ENCODE measurements at places on chromosomes 7 and 10.

GRCh38 chr7:3648276-3648675 lies 347.2 kb downstream of the SDK1 start:
- peak; percentile 31 for DNase-seq

- DNase-seq = peak; percentile 31
These were observed 8.2 kb downstream of the TFR2 start for GRCh38 chr7:100632951-100633717.

DNA sequence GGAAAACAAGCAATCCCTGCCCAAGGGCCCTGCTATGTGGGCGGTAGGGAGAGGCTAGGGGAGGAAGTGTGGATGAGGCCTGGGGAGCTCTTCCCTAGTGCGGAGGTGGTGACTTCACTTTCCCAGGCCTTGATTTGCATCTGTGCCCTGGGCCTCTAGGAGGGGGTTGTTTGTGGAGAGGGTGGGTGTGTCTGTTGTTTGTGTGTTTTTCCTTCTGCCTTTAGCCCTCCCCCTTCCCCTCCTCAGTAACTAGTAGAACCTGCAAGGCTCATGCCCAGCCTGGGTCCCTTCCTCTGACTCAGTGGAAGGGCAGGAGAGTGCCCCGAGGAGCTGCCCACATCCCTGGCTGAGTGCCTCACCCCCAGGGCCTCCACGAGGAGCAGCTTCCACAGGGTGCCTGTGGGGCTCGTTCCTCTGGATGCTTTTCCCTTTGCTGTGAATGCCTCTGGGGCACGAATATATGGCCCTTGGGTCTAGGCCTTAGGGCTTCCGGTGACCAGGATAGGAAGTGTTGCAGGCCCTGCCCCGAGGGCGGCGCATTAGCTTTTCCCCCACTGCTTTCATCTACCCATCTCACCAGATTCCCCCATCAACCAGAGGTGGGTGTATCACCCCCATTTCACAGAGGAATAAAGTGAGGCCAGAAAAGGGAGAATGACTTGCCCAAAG lies 89.4 kb upstream of the DUSP5 start:
- peak; percentile 60 for DNase-seq

DNA sequence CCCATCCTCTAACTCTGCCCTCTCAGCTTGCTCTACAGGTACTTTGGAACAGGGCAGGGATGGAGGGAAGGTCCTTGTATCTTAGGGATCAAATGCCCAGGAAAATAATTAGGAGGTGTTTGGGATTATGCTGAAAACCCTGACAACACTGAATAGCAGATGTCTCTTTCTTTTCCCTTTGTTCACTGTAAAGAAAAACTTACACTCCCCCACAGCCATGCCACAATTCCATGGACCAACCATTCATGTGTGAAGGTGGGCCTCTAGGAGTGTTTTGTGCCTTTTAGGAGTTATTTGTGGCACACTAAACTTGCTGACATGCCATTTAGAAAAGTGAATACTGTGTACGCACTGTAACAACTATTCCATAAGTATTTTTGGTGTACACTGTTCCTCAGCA lies 108.1 kb downstream of the SNX10 start:
- no peak for DNase-seq

- no peak for DNase-seq
These were observed 58.3 kb downstream of the MKX start for GRCh38 chr10:27687326-27687725.

GRCh38 chr7:7834761-7835160 lies 116.4 kb upstream of the RPA3 start:
- no peak for DNase-seq

GRCh38 chr7:114530057-114530611 lies 115.5 kb downstream of the FOXP2 start:
- DNase-seq = peak; percentile 26

DNA sequence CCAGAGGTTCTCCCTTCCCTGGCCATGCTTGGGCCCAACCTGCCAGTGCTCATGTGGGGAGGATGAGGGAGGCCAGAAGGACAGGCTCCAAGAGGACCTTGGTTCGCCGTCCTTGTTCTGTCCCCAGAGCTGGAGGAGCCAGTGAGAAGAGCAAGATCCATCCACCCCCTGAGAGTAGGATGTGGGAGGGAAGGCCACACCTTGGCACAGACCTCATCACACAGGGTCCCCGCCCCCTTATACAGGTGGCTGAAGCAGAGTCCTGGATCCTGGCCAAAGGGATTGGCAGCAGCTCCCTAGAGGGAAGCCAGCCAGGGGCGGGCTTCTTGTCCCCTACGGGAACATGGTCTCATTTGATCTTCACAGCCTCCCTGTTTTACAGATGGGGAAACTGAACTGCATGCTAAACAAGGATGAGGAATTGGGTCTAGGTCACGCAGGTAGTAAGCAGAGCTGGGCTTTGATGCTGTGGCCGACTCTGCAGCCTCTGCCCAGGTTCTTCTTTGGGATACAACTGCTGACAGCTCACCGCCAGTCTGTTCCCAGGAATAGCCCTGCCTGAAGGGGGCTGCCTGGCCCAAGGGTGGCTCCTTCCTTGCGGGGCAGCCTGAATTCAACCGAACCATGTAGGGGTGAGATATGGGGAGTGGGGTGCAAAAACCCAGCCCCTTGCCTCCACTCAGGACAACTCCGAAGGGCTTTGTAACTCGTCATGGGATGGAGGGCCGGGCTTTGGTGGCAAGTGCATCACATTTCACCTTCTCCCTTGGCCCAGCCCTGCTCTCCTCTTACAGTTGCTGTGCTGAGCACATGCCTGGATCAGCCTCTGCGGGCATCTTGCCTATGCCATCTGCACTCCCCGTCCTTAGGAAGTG lies 62.2 kb upstream of the KDM7A start:
- DNase-seq = no peak

DNA sequence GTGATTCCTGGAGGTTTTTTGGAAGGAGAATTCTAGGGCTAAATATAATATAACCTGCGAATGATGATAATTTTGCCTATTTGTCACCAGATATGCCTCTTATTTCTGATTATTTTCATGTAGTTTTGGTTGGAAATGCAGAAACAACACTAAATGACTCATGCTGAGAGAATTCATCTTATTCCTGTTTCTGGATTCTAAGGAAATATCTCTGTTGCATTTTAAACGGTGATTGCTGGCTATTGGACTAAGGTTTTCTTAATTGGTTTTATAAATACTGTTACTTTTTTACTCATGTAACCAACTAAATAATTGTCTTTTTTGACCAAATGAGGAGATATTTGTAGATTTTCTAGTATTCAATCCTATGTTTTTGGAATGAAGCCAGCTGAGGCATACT lies 204.9 kb upstream of the NPSR1 start:
- DNase-seq = peak; percentile 44

- no peak for DNase-seq
These were observed 161.1 kb downstream of the AUTS2 start for GRCh38 chr7:69759373-69759772.

GRCh38 chr10:128150045-128150493 lies 23.8 kb upstream of the MKI67 start:
- DNase-seq = peak; percentile 51

DNA sequence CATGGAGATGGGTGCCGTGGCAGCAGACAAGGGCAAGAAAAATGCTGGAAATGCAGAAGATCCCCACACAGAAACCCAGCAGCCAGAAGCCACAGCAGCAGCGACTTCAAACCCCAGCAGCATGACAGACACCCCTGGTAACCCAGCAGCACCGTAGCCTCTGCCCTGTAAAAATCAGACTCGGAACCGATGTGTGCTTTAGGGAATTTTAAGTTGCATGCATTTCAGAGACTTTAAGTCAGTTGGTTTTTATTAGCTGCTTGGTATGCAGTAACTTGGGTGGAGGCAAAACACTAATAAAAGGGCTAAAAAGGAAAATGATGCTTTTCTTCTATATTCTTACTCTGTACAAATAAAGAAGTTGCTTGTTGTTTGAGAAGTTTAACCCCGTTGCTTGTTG lies 25.9 kb downstream of the BAG3 start:
- DNase-seq = no peak

DNA sequence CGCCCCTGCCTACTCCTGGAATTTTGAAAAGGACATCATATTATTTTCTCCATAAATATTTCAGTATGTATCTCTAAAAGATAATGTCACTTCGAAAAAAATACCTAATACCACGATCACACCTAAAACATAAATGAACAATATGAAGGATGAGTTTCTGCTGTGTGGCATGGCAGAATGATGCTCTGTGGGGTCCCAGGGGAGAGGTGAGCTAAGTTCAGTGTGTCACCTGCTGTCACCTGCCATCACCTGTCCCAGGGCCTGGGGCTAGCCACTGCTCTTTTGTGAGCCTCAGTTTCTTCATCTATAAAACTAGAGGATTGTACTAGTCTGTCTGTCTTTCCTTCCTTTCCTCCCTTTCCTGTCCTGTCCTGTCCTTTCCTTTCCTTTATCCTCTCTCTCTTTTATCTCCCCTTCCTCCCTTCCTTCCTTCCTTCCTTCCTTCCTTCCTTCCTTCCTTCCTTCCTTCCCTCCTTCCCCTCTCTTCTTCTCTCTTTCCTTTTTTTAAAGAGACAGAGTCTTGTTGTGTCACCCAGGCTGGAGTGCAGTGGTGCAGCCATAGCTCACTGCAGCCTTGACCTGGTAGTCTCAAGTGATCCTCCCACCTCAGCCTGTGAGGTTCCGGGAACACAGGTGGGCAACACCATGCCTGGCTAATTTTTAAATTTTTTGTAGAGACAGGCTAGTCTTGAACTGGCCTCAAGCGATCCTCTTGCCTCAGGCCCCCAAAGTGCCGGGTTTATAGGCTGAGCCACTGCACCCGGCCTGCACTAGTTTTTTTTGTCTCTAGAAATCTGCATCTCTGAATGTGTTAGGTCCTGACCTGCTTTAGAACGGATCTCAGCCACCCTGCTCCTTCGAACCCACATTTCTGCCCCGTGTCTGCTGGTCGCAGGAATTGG lies 43.1 kb downstream of the CUX1 start:
- DNase-seq = no peak

DNA sequence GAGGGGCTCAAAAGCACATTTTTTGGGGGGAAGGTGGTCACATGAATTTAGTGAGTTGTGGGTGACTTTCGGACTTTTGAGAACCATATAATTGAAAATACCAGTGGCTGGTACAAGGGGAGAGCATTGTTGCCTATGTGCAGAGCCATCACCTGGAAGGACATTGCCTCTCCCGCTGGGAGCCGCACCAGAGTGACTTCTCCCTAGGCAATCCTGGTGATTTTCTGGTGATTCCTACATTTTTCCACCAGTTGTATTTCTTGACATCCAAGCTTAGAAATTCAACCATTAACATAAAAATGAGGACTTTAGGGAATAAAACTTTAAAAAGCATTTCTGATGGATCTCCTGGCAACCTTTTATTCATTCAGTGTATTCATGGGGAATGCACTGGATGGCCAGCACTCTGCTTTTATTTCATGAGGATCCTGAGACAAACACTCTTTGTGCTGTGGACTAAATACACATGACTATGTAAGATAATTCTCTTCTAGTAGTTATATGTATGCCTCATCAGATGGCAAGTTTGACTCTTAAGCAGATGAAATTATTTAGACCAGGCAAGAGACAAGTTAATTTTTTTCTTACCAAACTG lies 41.8 kb upstream of the MKI67 start:
- no peak for DNase-seq

- no peak for DNase-seq
These were observed 22.7 kb upstream of the PITRM1 start for GRCh38 chr10:3195286-3195685.

GRCh38 chr7:12637819-12638592 lies 49.4 kb upstream of the ARL4A start:
- DNase-seq = no peak

DNA sequence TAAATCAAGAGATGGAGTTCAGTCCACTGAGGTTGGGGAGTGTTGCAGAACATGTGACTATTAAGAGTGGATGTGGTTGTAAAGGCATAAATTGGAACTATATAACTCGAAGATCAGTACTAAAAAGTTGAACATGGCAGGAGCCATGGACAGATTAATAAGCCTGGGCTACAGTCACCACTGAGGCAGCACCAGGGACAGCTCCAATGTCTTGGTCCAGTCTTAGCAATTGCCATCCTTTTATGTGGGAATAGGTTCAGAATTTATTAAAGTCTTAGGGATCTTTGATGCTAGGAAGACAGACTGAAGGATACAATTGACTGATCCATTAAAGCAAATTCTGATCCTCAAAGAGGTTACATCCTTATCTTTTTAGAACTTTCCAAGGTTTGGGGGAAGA lies 156.6 kb downstream of the ADRA2A start:
- no peak for DNase-seq

GRCh38 chr7:121525155-121525819 lies 129.2 kb upstream of the FAM3C start:
- no peak for DNase-seq

DNA sequence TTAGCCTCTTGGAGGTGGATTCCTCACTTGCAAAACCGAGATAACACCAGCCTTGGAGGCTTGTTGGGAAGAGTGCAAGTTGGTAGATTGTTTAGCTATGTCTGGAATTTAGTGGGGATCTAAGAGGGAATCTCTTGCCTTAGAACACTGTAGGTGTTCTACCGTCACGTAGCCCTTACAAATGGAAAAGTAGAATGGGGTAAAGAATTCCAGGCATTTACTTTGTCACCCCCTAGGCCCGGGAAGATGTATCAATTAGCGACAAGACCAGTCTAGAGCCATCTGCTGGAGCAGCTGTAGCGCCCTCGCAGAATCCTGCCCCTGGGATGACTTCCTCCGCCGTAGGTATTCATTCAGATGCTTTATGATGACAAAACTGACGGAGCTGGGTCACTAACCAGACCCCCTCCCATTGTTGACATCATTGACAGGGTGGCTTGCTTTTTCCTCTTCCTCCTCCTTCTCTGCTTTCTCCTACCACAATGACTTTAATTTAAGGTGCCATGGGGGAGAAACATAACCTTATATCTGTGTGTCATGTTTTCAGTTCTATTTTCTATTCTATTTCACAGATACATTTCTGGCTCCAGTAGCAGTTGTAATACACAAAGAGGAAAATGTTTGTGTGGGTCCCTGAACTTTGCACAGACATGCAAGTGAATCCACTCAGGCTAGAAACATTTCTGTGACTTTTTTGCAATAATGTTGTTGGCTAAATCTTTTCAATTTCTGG lies 262.6 kb upstream of the LYZL1 start:
- no peak for DNase-seq

- no peak for DNase-seq
These were observed 36.3 kb upstream of the RNF32 start for GRCh38 chr7:156604311-156604710.

DNA sequence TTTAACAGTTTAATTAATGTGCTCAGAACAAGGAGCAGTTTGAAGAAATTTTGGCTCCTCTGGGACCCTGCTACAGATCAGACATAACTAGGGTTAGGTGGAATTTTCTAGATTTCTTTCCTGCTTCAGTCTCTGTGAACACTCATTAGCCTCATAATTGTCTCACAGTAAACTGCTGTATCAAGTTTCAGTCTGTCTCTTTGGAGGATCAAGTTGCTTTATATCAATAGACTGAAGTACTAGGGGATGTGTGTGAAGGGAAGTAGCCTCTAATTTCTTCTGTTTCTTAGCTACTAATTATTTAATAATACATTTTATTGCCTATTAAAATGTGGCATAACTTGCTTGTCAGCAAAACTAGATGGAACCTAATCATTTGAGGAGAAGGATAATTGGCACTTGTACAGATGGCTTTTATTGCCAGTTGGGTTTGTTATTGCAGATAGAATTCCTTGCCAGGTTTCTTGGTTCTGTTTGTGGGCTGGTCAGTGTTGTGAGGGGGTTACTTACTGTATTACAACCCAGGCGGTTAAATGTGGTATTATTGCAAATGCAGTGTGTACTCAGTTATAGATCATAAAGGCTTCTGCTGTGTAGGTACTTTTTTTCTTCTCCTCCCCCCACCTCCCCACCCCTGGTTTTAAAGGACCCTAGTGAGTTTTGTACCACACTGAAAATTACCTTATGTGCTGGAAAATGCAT lies 758.0 kb downstream of the AUTS2 start:
- DNase-seq = no peak

- no peak for DNase-seq
These were observed 102.7 kb downstream of the MACC1 start for GRCh38 chr7:20114468-20114867.
